ENCODE measurements at places on chromosomes 16 and 17. TPM values are rescaled to one million over a fixed set of nuclear protein-coding genes. Genes with fewer than 3 reads are reported as not detected.

DNA sequence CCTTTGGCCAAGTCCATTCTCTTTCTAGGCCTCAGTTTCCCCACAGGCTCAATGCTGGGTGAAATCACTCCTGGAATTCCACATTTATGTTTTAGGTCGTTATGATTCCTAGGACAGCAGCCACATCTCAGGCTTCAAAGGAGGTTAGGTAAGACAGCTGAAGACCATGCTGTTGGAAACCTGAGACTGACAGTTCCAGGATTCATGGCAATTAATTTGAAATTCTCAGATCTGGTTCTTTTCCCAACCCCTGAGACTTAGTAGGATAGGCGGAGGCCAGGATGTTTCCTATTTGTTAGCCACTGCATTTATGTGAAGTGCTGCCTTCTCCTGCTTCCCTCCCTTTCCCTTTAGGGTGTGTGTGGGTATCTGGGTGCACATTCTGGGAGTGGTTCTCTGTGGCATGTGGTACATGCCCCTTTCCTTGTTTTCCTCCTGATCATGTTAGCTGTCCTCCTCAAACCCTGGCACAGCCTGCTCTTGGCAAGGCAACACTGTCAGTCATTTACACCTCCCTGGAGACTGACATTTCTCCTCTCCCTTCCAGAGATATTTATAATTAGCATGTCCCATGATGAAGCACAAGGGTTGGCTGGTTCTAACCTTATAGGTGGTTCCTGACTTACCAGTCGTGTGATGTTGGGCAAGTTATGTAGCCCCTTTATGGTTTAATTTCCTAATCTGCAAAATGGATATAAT, 91.4 kb upstream of the SALL1 start:
- DNase-seq = no peak

DNA sequence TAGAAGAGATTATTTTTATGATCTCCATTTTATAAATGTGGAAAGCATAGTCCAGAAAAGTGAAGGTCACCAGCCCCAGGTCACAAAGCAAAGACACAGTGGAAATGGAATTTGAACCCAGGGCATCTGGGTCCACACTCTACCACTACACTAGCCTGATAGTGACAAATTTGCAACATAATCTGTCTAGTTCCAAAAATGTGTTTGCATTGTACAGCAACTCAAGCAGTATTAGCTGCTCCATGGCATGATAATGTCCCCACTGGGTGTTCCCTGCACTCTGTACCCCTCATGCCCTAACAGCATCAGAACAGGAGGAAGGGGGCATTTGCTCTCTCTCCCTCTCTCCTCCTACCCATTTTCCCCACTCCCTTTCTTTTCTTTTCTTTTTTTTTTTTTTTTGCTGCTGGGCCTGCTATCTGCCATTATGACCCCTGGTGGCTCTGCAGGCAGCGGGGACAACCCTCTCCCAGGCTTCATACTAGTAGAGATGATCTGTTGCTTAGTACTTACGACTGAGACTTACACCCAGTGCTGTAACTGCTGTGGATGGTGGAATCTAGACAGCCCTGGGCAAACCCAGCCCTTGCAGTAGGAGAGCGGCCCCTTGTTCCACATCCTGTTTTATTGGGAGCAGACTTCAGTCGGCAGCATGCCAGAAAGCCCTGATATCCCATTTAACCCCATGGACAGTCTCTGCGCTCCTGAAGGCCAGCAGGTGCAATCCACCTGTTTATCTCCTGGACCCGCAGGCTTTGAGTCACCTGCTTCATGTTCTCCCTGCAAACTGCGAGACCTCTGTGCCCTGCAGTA, 306.3 kb downstream of the SOX9 start:
- DNase-seq = peak; percentile 99

GRCh38 chr17:74959826-74960515, 12.6 kb downstream of the HID1 start:
- peak; percentile 41 for DNase-seq

DNA sequence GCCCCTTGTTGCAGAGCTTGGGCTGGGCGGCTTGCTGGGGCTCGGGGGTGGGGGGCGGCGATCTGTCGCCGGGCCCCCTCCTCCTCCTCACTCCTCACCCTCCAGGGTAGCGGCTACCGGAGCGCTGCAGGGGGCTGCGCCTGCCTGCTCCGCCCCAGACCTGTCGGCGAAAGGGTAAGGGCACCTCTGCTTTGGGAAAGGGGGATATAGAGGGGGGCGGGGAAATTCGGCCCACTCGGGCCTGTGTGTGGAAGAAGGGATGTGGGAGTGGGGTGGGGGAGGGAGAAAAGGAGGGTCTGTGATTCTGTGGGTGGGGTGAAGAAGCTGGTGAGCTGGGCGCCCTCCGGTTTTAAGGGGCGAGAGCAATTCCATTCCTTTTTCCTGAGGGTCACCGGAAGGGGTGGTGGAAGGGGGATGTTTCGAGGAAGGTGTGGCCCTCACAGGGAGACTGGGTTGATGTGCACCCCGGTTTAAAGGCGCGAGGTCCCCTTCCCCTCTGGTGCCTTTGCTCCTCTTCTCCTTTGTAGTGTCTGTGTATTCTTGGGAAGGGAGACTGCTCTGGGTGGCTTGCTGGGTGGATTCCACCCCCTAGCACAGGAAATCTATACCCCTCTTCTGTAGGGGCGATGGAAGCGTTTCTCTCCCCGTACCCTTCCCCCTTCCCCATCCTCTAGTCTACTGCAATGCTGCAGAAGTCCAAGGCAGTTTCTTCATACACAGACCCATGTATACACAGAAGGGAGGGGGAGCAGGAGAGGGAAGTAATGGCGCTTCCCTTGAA, 878 bp downstream of the TAOK1 start:
- DNase-seq = peak; percentile 67

- no peak for DNase-seq
Measured at GRCh38 chr16:71724320-71724751, at the start of gene PHLPP2. Gene PHLPP2, minus strand, starts transcription at chr16:71724701. Its CDS starts 9,906 bp downstream, at chr16:71714795.

- no peak for DNase-seq
Measured at GRCh38 chr16:71520550-71520949, 5.7 kb upstream of the CHST4 start.

GRCh38 chr16:28326881-28327610, 34.7 kb downstream of the SBK1 start:
- DNase-seq = peak; percentile 59

GRCh38 chr16:75584108-75584507, 17.9 kb downstream of the GABARAPL2 start:
- no peak for DNase-seq

DNA sequence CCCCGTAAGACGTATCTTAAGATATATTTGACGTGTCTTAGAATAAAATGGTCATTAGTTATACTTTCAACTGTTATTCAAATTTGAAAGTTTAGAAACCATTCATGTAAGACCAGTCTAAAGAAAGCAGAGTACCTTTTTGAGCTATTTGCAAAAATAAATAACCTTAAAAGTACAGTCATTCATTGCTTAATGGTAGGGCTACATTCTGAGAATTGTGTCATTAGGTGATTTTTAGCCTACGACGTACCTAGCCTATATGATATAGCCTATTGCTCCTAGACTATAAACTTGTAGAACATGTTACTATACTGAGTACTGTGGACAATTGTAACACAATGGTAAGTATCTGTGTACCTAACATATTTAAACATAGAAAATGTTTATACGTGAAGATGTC, 139.2 kb downstream of the PHKB start:
- DNase-seq = no peak

GRCh38 chr16:71635632-71636031, 9.6 kb downstream of the MARVELD3 start:
- DNase-seq = no peak

DNA sequence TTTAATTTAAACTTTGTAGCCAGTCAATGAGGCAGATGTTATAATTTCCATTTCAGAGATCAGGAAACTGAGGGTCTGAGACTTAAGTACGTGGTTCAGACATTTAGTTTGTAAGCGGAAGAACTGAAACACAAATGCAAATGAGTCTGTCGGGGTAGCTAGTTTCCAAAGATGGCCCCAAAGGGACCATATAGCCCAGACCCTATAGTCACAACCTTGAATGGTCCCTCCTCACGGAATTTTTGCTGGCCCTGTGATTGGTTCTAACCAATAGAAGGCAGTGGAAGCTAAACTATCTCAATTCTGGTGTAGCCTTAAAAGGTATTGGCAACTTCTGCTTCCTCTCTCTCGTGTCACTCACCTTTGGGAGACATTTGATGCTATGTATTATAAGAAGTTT, 7.5 kb upstream of the BCO1 start:
- no peak for DNase-seq

DNA sequence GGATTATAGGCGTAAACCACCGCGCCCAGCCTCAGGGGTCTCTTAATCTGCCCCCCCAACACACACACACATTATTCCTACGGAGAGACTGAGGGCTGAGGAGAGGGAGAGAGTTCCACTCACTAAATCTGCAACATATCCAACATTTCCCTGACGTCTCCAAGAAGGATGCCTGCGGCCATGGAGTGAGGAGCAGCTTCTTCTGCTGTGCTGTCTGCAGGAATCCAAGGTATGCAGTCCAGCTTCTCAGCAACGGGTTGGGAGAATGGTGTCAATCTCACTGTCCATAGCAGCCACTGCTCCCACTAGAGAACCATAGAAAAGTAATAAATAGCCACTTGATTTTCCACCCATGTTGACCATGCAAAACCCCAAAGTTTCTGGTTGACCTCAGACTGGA, 5.1 kb upstream of the PLXDC1 start:
- no peak for DNase-seq

- DNase-seq = no peak
Measured at GRCh38 chr16:56865394-56866062, 521 bp downstream of the SLC12A3 start.

- DNase-seq = no peak
Measured at GRCh38 chr17:21233581-21234347, 19.4 kb downstream of the NATD1 start.

GRCh38 chr16:19936441-19936840, 51.8 kb upstream of the GPRC5B start:
- DNase-seq = no peak

- no peak for DNase-seq
Measured at GRCh38 chr16:65037556-65037955, 84.3 kb downstream of the CDH11 start.

GRCh38 chr16:88781140-88782077, 3.6 kb downstream of the PIEZO1 start:
- DNase-seq = no peak

DNA sequence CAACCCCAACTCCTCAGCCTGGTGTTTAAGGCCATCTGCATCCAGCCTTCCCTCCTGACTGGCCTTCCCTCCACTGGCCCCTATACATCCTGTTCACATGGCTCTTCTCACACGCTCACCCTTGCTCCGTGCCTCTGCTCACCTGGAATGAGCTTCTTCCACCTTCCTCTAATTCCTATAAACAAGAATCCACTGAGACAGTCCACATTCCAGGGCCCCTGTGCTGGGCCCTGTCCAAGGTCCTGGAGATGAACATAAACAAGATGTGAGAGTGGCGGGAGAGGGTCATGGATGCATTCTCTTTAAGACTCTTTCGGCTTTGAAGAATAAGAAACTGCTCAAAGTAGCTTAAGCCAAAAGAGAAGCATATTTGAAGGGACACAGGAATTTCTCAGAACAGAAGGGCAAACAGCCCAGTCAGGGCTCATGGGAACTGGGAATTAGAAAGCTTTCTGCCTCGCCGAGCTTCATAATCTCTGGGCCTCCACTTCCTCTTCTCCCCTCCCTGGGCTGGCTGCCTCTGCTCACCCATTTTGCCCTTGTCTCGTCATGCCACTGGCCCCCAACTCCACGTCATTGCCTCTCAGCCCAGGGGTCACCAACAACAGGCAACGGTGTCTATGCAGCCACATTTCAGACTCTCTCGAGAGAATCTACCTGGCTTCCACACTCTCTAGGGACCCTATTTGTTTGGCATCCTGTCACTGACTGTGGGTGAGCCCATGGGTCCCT, 13.5 kb downstream of the SPPL2C start:
- DNase-seq = peak; percentile 75

DNA sequence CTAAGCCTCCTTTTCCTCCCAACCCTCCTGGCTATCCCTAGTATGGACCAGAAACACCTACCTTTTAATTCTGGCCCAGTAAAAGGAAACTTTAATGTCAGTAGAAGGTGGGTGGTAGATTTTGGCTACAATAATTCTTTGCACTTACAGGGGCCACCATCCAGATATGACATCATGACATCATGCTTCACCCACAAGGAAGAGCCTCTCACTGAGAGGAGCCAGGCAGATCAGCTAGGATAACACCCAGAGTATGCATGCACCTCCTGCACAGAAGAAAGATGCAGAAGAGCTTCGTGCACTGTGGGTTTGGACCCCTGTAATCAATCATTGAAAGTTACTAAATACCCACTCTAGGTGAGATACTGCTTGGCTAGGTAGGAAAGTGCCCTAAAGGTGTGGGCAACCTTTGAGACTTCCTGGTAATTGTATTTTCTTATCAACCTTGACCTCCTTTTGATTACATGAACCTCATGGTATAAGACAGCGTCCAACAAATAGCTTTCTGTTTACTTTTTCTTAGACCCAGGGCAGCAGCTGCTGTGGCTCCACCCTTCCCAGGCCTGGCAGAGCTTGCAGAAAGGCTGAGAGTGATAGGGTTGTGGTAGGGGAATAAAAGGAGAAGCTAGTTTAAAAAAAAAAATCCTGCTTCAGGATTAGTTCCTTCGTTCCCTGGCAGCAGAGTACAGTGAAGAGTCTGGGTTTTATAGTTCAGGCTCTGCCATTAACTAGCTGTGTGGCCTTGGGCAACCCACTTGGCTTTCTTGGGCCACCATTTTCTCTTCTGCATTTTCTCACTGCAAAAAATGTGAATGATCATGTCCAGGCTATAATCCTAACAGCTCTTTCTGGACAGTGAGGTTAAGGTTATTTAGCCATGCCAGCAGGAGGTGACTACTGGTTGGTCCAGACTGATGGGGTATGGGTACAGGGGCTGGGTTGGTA, 6.2 kb downstream of the MAP3K14 start:
- DNase-seq = peak; percentile 83

DNA sequence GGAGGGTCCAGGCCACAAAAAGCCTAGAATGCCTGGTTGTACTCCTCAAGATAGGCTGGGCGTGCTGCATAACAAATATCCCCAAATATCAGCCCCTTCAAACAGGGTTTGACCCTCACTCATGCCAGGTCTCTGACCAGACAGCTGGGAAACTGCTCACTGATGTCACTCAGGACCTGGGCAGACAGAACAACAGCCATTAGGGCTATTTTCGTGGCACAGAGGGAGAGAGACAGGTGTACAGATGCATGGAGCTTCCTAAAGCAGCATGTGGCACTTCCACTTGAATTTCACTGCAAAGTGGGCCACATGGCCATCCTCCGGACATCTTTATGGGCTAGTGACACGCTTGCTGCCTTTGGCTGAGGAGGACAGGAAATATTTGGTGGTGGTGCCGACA, 73.1 kb downstream of the SREBF1 start:
- no peak for DNase-seq

The SYCE1L gene
- polyA plus RNA-seq = 6.0 TPM

The CIBAR2 gene
- not detected for polyA plus RNA-seq

The CLUH gene
- polyA plus RNA-seq = 93.9 TPM

The SAMD14 gene
- 0.54 TPM for polyA plus RNA-seq

The STX1B gene
- polyA plus RNA-seq = not detected

The SMIM5 gene
- polyA plus RNA-seq = 114 TPM

The ZNF821 gene
- polyA plus RNA-seq = 15.7 TPM

The FNDC8 gene
- not detected for polyA plus RNA-seq

The RASL10B gene
- polyA plus RNA-seq = 0.27 TPM

The CSH2 gene
- not detected for polyA plus RNA-seq

The ZPBP2 gene
- polyA plus RNA-seq = not detected

The UBE2O gene
- 12.2 TPM for polyA plus RNA-seq
